ENCODE measurements at places on chromosomes 12 and 14.

DNA sequence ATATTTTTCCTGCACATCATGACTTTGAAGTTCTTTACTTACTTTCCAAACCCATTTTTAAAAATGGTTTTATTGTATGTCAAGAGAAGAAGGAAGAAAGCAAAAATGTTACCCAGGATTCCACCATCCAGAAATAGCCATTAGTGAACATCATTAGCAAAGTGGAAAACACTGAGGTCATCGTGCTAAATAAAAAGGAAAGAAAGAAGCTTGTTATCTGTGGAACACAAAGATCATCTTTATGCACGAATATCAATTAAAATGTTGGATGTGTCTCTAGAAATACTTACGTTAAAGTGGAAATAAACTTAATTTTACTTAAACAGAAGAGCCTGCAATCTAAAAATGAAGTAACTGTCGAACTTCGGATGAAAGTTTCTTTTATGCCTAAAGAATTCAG is 27.3 kb downstream of the SFSWAP start:
- H3K4me3 ChIP-seq, result no peak overlapping the region
- DNase-seq, result no peak
- no peak overlapping the region for H3K27ac ChIP-seq
- no peaks in the 10 kb centered on the region for H3K27me3 ChIP-seq

GRCh38 chr12:90801776-90802175 is 153.2 kb downstream of the CCER1 start:
- H3K27ac ChIP-seq, result no peak overlapping the region
- no peaks in the 10 kb centered on the region for H3K36me3 ChIP-seq
- H3K27me3 ChIP-seq, result no peaks in the 10 kb centered on the region
- no peak for DNase-seq
- H3K4me3 ChIP-seq, result no peak overlapping the region

DNA sequence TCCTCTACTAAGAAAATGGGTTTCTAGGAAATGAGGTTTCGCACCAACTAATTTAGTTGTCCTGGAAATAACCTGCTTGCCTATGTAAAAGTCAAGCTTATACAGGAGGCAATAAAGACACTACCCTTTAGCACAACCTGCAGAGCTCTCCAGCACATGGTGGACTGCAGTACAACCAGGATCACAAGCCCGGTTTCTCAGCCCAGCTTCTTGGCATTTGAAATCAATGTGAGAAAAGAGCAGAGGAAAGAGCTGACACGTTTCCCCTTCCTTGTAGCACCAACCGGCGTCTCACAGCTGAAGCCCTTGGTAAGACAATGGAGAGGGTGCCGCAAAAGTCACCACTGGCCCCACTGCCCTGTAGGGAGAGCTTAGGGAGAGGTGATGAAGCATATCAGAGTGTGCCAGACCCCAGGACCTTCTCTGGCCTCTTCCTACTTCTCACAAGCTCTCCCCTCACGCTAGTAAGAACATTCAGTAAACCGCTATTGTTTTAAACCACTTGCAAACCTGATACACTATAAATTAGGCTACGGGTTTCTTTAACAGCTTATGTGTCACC is 8.6 kb downstream of the SPTLC2 start:
- peaks cover 52% of the 10 kb centered on the region for H3K4me1 ChIP-seq
- no peaks in the 10 kb centered on the region for H3K27me3 ChIP-seq
- peak overlapping the region; percentile 45 for H3K4me3 ChIP-seq
- no peaks in the 10 kb centered on the region for H3K36me3 ChIP-seq

DNA sequence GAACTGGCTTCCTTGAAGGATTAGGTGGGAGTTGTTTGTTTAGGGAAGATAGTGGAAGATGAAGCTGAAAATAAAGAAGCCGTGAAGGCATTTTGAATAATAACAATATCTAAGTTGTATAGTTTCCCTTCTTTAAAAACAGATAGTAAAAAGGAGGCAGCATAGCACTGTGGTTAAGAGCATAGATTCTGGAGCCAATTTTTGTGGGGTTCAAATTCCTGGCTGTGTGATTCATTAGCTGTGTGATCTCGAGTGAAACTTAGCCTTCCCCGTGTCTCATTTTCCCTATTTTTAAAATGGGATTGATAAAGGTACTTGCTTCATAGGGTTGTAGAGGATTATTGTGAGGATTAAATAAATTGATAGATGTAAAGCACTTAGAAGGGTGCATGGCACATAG is 104.5 kb downstream of the MYRFL start:
- H3K4me3 ChIP-seq, result no peak overlapping the region
- peaks cover 7% of the 10 kb centered on the region for H3K27me3 ChIP-seq
- DNase-seq, result no peak
- no peaks in the 10 kb centered on the region for H3K4me1 ChIP-seq
- H3K36me3 ChIP-seq, result no peaks in the 10 kb centered on the region
- H3K27ac ChIP-seq, result no peak overlapping the region

- no peaks in the 10 kb centered on the region for H3K36me3 ChIP-seq
- H3K27ac ChIP-seq, result no peak overlapping the region
- no peaks in the 10 kb centered on the region for H3K27me3 ChIP-seq
- no peak for DNase-seq
Measured at GRCh38 chr14:99420711-99421110, 59.9 kb downstream of the SETD3 start.

- peak overlapping the region; percentile 98 for H3K4me3 ChIP-seq
- H3K27me3 ChIP-seq, result no peaks in the 10 kb centered on the region
- H3K4me1 ChIP-seq, result peaks cover 68% of the 10 kb centered on the region
Measured at GRCh38 chr12:6954316-6955107, 3.4 kb downstream of the PTPN6 start.

- peaks cover 1% of the 10 kb centered on the region for H3K36me3 ChIP-seq
- H3K4me1 ChIP-seq, result peaks cover 32% of the 10 kb centered on the region
- H3K27me3 ChIP-seq, result no peaks in the 10 kb centered on the region
- peak; percentile 57 for DNase-seq
Measured at GRCh38 chr12:79934281-79935020, 446 bp downstream of the PPP1R12A start.

All from activated naive CD4-positive, alpha-beta T cell treated with anti-CD3 and anti-CD28 coated beads for 36 hours (primary cell).